Cardiac muscle cell (in vitro differentiated cells and primary cell): ENCODE measurements at places on chromosomes 13 and 19. TPM values are rescaled to one million over a fixed set of nuclear protein-coding genes. Genes with fewer than 3 reads are reported as not detected.

GRCh38 chr19:48999481-49000325, 6.0 kb downstream of the RUVBL2 start:
- peak; percentile 80 for DNase-seq

- DNase-seq: no peak
Observed at GRCh38 chr19:3338541-3339181, 27.7 kb upstream of the NFIC start.

DNA sequence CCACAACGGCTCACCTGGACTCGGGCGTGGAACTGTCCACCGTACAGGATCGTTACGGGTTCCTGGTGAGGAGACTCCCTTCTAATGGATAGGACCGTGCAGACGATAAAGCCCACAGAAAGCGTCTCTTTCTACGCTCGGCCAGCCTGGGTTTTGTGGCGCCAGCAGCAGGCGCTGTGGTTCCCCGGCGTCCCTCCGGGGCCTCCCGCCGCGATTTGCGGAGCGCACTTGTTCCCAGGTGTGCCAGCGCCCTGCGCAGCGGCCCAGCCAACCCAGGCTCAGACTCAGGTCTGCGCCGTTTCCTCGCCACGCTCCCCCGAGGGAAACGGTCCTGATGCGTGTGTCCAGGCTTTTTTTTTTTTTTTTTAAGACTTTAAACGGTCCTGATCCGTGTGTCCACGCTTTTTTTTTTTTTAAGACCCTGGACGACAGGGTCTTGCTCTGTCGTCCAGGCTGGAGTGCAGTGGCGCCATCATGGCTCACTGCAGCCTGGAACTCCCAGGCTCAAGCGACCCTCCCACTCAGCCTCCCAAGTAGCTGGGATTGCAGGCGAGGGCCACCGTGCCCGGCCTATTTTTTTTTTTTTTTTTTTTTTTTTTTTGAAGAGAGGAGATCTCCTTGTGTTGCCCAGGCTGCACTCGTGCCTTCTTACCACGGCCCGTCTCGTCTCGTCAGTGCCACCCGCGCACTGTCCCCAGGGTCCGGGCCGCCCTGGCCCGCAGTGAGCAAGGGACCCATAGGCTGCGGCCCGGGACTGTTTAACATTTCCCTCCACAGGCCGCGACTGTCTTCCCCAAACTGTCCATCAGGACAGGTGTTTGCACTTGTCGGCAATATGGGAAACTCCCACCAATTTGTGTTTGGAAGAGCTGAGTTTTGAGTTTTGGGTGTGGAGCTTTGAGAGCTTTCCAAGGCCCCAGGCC, 23.8 kb downstream of the GJA3 start:
- DNase-seq: no peak

DNA sequence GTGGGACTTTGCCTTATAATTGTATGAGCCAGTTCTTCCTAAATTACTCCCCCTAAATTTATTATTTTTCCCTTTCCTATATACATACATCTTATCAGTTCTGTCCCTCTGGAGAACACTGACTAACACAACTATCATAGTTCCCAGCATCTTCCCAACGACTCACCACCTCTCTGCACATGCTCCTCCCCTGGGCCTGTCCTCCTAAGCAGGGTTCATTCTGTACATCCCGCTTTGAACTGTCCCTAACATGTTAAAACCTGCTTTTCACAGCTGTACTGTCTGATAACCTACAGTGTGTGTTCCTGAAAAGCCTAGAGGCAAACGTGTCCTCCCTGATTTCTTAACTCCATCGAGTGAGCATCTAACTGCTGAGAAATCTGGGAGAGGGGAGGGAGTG, 141.7 kb downstream of the EFNB2 start:
- no peak for DNase-seq

DNA sequence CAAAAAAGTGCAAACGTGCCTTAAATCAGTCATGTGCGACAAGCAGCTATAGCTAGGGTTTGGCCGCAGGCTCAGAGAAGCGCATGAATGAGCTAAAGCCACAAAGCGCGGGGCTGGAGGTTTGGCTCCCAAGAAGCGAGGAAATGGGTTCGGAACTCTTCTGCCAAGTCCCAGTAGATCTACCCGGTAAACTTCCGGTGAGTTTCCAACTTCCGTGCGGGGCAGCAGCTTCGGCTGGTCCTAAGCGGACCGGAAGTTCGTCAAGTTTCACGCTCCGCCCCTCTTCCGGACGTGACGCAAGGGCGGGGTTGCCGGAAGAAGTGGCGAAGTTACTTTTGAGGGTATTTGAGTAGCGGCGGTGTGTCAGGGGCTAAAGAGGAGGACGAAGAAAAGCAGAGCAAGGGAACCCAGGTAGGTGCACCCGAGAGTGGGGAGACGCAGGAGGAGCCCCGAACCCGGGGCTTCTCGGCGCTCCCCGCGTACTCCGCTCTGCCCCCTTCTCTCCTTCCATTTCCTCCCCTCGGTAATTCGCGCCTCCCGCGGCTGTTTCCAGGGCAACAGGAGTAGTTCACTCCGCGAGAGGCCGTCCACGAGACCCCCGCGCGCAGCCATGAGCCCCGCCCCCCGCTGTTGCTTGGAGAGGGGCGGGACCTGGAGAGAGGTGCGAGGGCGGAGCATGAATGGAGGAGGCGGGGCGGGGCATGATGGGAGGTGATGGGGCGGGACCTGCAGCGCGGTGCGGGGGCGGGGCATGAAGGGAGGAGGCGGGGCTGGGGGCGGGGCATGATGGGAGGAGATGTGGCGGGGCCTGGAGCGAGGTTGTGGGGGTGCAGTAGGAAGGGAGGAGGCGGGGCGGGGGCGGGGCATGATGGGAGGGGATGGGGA, at the start of gene NR1H2:
Gene NR1H2 (plus strand): TSS at position 292 of the 885 bp plus-strand sequence. CDS start 1,149 bp downstream, outside the sequence.
- peak; percentile 97 for DNase-seq

GRCh38 chr13:109231888-109232287, 554.5 kb downstream of the IRS2 start:
- DNase-seq: no peak

Gene CCL25
- total RNA-seq: not detected in 2 replicates

Gene ZNF709
- total RNA-seq: 3.6 and 8.2 TPM in 2 replicates

Gene PTH2
- total RNA-seq: 2.8 and 6.2 TPM in 2 replicates

Gene CLC
- not detected in 2 replicates for total RNA-seq

Gene C5AR1
- not detected in 2 replicates for total RNA-seq
